ENCODE measurements at places on chromosomes 4 and X. TPM values are rescaled to one million over a fixed set of nuclear protein-coding genes. Genes with fewer than 3 reads are reported as not detected.

Gene PLP1
- 2,816 TPM for total RNA-seq

Gene TRIM2
- 132 TPM for total RNA-seq

Gene SHOX
- total RNA-seq: 0.20 TPM

Gene IL2RG
- 0.22 TPM for total RNA-seq

Gene ZNF630
- 6.2 TPM for total RNA-seq

Gene MAGEA2
- total RNA-seq: not detected

Gene REELD1
- total RNA-seq: 0.11 TPM

Gene GLOD5
- total RNA-seq: not detected

Gene SSX5
- not detected for total RNA-seq

Data from spinal cord (tissue), 10 donors.